ENCODE measurements at places on chromosomes 4 and X.

GRCh38 chr4:94765648-94766047 lies 7.9 kb downstream of the BMPR1B start:
- DNase-seq: no peak

DNA sequence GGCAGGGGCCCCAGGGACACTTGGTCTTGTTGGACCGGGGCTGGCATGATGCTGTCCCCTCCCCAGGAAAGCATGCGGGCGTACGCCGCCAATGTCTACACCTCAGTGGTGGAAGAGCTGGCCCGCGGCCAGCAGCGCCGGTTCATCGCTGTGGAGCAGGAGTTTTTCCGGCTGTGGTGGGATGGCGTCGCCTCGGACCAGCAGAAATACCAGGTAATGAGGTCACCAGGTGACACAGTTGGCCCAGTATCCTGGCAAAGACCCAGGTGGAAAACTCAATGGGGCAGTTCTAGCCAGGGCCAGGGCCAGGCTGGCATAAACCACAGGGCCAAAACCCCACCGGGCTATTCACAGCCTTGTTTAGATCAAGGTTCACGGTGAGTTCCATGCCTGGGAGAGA lies 1.5 kb downstream of the MAN2B2 start:
- DNase-seq: no peak

- peak; percentile 40 for DNase-seq
Observed at GRCh38 chr4:184019076-184019475, 114.0 kb downstream of the STOX2 start.

- no peak for DNase-seq
Observed at GRCh38 chr4:91502365-91502764, 801.4 kb upstream of the GRID2 start.

GRCh38 chrX:36414056-36414455 lies 494.5 kb downstream of the CFAP47 start:
- no peak for DNase-seq

GRCh38 chrX:132837967-132838366 lies 120.5 kb downstream of the HS6ST2 start:
- DNase-seq: peak; percentile 27

DNA sequence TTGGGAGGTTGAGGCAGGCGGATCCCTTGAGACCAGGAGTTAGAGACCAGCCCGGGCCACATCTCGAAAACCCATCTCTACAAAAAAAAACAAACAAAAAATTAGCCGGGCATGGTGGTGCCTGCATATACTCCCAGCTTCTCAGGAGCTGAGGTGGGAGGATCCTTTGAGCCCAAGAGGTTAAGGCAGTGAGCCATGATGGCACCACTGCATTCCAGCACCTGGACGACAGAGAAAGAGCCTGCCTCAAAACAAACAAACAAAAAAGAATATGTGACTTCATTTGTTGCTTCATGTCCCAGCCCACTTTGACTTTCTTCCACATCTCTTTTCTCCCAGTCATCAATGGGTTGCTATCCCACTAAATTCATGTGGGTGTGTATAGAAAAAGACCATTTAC lies 79.7 kb downstream of the BCOR start:
- no peak for DNase-seq

Measured in tongue (tissue), 3 donors.